ENCODE measurements at places on chromosomes 5 and 9.

DNA sequence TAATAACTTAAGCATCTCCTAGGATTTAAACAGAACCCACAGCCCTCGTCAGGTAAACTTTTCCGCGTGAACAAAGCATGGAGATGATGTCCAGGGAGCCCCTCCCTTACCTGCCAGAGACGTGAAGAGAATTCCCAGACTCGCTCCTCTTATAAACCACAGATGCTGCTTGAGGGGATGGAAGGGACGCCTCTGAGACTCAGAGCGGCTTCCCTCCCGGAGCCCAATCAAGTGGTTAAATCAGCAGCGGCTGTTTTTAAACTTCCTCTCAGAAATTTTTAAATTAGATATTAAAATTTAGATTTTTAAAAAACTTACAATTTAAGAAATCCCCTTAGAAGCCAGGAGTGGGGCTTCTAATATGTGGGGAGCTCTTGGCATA is 71.8 kb downstream of the RAPGEF1 start:
- no peak for DNase-seq

DNA sequence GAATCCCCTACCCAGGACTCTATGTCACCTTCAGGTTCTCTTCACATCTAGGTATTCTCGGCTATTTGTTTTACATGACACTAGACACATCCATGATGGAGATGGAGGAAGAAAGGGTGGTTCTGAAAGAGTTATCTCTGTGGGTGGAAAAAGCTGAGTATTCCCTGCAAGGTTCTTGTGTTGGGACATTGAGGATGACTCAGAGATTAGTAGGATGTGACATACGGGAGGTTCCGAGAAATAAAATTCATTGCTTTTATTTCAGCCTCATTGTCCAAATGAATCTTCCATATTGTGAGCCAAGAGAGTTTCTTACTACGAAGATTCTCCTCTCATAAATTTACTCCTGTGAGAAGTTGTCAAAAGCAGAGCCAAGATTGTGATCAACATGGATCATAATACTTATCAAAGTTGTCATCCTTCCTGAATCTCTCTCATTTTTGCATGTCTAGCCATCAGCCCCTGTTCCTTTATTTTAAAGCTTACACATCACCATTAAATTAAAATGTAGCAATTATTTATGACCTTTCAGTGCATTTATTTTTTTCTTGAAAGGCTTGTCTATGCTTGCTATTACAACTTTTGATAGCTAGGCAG is 370.0 kb downstream of the PSAT1 start:
- DNase-seq = peak; percentile 86

GRCh38 chr5:6718718-6719117 is 5.5 kb downstream of the TENT4A start:
- DNase-seq = no peak

GRCh38 chr5:147075187-147075586 is 159.6 kb upstream of the STK32A start:
- DNase-seq = no peak

DNA sequence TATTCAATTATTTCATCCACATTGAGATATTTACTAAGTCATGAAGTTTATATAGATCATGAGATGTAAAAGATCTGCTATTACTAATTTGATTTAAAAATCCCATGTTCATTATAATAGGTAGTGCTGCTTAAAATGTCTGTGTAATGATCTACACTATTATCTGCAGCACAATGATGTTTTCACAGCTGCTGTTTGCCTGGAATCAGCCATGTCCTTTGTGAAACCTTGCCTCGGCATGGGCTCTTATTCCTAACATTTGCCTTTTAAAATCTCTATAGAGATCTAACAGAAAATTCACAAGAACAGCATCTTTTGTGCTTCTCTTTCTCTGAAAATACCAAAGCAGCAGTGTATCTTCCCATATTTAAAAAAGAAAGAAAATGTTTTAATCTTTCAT is 444.6 kb downstream of the PTPRD start:
- no peak for DNase-seq

GRCh38 chr5:7907612-7908011 is 38.7 kb downstream of the MTRR start:
- DNase-seq = no peak

GRCh38 chr5:12217039-12217438 is 312.8 kb upstream of the CTNND2 start:
- no peak for DNase-seq

- DNase-seq = no peak
Observed at GRCh38 chr9:128840524-128840923, 10.9 kb upstream of the SPOUT1 start.
